ENCODE measurements at places on chromosomes 3 and 15.

- DNase-seq = no peak
These were observed 95.4 kb downstream of the RFTN1 start for GRCh38 chr3:16417945-16418739.

DNA sequence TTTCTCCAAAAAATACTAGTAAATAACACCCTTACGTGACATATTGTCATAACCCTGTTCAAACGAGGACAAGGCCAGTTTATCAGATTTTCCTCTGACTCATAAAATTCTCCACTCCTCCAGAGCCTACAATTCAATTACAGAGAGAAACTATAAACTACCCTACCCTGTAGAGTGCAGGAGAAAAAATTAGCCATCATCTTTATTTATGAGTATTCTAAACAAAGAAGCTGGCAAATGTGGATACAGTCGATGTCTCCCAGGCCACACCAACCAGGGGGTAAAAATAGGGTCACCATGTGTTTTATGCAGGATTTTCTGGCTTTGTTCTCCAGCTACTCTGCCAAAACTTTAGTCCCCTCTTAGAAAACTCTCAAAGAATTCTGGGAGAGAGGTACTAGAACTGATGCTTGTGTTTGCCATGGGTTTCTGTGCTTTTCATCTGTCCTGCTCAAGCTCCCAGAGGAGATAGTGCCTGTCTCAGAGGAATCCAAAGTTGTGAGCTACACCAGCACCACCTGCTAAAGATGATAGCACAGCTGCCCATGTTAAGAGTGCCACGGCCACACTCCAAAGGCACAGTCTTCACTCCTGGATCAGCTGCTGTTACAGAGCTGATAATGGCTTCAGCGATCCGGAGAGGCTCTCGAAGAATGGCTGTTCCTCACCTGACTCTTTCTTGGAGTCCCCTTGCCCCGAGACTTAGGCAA lies 150.2 kb downstream of the IMPG2 start:
- no peak for DNase-seq

GRCh38 chr3:157585386-157585785 lies 82.2 kb upstream of the VEPH1 start:
- DNase-seq = no peak

- no peak for DNase-seq
These were observed 530.5 kb downstream of the FHIT start for GRCh38 chr3:60720736-60721135.

GRCh38 chr3:128307029-128307633 lies 153.8 kb downstream of the EEFSEC start:
- no peak for DNase-seq

Data from T follicular helper cell (primary cell).